Left ventricle myocardium inferior (tissue), 1 donor: ENCODE measurements at places on chromosomes 13 and 19. TPM values are rescaled to one million over a fixed set of nuclear protein-coding genes. Genes with fewer than 3 reads are reported as not detected.
A peak's percentile ranks its signal among the peaks of the same experiment; 100 is the strongest.

ZNF574 gene
- total RNA-seq: 7.1 TPM

TUBGCP3 gene
- total RNA-seq: 16.7 TPM

GRCh38 chr19:39843919-39844793 is 2.0 kb downstream of the FBL start:
- DNase-seq: no peak

TPGS1 gene
- 11.2 TPM for total RNA-seq

GRCh38 chr13:114129649-114130062 is 2.8 kb downstream of the RASA3 start:
- no peak for DNase-seq

DNA sequence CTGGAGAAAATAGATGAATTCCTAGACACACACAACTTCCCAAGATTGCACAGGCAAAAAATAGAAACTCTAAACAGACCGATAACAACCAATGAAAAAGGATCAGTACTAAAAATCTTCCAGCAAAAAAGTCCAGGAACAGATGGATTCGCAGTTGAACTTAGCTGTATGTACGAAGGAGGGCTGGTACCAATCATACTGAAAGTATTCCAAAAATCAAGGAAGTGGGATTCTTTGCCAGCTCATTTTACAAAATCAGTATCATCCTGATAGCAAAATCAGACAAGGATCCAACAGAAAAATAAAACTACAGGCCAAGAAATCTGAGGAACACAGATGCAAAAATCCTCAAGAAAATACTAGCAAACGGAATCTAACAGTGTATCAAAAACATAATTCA is 6.5 kb upstream of the LILRB2 start:
- DNase-seq: no peak

TGFBR3L gene
- 8.2 TPM for total RNA-seq

DNA sequence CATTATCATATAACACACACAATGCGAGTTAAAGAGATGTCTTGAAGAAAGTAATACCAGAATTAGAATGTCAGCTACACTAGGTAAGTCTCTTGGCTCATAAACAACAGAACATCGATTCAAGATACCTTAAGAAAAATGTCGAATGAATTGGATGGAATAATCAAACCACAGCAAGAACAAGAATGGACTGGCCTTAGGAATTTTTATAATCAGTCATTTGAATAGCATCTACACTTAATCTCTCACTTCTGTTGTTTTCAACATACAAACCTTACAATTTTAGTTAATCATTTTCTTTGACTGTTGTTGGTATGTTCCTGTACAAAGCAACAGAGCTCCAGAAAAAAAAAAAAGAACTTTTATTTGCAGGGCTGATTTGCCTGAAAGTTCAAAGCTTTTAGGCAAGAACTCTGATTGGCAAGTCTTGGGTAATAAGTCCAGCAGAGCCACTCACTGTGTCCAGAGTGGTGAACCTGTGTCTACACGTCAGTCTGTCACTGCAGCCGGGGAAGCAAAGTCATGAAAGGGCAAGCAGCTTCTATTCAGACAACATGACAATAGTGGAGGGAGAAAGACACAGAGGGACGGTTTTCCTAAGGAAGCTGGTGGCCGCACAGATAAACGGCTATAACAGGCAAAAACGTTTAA is 1026.1 kb upstream of the MIR17HG start:
- no peak for DNase-seq

GRCh38 chr19:54670576-54671357 is 8.0 kb downstream of the LILRB4 start:
- DNase-seq: no peak

PSG11 gene
- not detected for total RNA-seq

DNA sequence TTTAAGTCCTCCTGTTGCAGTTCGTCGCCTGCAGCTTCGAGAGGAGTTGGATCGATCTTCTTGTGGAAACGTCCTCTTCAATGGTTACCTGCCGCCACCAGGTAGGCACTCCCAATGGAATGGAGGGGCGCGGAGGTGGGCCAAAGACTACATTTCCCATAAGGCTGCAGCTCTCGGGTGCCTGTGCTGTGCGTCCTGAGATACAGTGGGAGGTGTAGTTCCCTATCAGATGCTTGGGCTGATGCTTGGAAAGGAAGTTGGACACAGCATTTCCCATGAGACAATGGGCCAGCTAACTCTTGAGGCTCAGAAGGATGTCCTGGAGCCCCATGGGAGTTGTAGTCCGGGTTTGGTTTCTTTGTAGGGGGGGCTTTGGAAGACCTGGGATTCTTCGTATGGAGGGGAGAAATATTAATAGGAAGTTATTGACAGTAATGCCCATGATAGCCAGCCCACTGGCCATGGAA is 1.8 kb downstream of the SHKBP1 start:
- DNase-seq: no peak

- no peak for DNase-seq
Observed at GRCh38 chr13:110815471-110816204, 99.2 kb downstream of the ANKRD10 start.

DNA sequence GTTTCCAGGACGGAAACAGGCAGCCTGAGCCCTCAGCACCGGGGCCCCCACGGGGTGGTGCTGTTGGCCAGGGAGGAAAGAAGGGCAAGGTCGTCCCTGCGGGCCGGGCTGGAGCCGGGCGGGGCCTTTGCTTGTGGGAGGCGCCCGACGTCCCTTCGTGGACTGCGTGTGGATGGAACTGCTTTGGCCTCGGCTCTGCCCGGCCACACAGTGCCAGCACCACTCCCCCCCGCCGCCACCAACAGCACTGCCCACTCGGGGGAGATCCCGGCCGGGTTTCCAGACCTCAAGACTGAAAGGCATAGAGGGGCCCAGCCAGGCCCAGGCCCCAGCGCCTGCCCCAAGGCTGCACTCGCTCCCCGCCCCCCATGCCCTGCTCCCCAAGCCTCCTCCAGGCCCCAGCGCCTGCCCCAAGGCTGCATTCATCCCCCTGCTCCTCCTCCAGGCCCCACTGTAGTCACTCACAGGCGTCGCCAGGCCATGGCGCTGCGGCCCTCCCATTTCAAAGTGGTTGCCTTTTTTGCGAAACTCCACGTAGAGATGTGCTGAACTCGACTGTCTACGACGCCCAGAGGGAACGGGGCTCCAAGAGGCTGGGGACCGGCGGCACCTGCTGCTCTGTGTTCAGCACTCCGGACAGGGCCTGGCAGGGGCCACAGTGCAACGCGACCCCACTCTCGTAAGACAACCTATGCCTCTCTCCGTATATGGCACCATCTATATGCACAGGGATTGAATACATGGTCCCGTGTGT is 22.5 kb downstream of the C13orf46 start:
- DNase-seq: peak; percentile 88

GRCh38 chr19:3949997-3950859 is 17.4 kb downstream of the NMRK2 start:
- DNase-seq: no peak

ZNF85 gene
- total RNA-seq: 2.3 TPM

DNA sequence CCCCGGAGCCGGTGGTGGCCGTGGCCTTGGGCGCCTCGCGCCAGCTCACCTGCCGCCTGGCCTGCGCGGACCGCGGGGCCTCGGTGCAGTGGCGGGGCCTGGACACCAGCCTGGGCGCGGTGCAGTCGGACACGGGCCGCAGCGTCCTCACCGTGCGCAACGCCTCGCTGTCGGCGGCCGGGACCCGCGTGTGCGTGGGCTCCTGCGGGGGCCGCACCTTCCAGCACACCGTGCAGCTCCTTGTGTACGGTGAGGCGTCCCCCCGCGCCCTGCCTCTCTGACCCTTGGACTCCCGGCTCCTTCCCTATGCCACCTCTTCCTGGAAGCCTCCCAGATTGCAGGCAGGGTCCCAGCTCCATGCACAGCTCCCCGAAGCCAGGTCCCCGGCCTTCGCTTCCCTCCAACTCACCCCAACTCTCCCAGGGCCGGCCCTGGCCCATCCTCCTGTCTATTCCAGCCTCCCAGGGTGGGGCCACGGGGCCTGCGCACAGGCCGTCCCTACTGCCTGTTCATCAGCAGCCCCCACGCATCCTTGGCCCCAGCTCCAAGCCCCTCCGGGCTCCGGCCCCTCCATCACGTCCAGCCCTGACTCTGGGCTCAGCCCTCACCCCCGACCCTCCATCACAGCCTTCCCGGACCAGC is 1.7 kb downstream of the MADCAM1 start:
- no peak for DNase-seq

BAX gene
- total RNA-seq: 25.5 TPM

DNA sequence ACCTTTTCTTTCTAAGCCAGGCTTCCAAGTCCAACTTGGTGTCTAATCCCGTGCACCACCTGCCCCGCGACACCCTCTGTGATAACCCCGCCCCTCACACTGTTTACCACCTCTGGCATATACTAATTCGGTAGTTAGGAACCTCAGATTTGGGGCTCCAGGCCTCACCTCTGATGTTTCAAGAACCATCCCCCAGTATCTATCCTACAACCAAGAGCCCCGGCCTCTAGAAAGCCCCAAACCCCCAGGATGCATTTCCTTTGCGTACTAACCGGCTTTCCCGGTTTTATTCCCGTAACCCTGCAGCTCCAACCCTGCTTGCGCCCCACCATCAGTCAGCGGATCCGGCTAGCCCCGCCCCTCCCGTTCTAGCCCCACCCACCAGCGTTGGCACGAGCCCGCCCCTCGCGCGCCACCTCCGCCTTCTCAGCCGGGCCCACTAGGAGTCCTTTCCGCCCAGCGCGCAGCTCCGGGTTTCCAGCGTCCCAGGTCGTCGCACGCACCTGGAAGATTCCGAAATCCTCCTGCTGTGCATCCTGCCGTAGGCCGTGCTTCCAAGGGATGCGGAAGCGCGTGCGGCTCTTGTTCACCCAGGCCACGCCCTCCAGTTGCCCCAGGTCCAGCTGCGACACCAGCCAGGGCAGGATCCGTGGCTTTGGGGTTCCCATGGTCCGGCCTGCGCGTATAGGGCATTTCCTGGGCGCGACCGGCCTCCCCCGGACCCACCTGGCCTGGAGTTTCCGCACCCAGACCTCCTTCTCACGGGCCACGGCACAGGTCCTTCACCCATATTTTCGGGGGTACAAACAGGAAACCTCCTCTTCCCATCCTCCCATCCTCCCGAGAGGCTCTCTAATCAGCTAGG is 1.3 kb downstream of the IRF3 start:
- DNase-seq: peak; percentile 89

DNA sequence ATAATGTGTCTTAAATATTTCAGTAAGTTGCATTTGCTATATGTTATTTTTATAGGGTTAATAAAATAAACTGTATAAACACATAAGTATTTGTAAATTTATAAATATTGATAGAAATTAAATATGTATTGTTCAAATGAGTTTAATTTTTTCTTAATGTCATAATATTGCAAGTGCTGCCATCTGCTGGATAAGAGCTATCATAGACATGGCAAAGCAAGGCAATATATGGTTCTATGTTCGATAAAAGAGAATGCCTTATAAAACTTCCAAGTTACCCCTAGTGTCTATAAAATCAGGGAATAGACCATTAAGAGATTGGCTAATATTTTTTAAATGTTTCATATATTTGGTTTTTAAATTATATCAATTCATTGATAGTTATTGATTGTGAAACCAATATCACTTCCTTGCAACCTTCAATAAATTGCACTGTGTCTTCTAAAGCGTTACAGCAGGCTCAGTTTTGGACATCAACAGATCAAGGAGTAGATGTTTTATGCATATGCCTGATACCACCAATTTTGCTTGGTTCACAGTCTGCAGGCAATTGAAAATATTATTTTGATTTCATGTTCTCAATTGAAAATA is 29.0 kb upstream of the SLITRK6 start:
- DNase-seq: no peak

DNA sequence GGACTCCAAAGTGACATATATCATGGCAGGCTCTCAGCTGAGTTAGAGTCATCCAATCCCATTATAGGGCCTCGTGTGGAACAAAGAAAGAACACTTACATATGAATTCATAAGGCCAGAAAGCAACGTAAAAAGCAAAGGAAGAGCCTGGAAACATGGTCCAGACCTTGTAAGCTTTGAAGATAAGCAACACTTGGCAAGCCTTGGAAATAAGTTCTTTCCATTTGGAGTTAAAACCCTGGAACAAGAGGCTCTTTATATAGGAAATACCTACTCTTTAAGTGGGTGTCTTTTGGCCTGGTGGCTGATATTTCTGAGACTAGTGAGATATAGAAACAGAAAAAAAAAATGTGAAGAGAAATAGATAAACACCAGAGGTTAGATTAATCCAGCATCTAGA is 49.4 kb downstream of the ZAR1L start:
- DNase-seq: no peak

ADM5 gene
- 0.49 TPM for total RNA-seq

DNA sequence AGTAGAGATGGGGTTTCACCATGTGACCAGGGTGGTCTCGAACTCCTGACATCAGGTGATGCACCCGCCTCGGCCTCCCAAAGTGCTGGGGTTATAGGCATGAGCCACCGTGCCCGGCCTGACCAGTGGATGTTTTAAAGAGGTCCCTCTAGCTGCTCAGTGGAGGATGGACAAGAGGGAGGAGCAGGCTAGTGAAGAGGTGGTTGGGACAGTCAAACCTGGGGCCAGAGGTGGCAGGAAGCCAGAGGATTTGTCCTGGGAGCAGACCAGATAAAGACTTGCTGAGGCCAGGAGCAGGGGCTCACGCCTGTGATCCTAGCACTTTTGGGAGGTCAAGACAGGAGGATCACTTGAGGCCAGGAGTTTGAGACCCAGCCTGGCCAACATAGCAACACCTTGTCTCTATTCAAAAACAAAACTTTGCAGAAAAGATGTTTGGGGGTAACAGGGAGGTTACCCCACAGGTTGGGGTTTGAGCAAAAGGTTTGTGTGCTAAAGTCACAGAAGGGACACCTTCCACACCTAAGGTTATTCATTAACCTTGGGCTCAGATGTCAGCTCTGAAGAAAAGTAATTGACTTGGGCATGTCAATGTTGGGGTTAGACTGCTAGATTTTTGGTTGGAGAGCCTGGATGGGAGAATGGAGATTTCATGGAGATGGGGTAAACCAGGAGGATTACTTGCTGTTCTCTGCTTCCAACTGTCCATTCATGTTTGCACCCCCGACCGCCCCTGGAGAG is 9.0 kb downstream of the BCAM start:
- DNase-seq: no peak

GJB2 gene
- not detected for total RNA-seq

GRCh38 chr13:107650081-107650701 is 565.1 kb downstream of the LIG4 start:
- peak; percentile 13 for DNase-seq

DNA sequence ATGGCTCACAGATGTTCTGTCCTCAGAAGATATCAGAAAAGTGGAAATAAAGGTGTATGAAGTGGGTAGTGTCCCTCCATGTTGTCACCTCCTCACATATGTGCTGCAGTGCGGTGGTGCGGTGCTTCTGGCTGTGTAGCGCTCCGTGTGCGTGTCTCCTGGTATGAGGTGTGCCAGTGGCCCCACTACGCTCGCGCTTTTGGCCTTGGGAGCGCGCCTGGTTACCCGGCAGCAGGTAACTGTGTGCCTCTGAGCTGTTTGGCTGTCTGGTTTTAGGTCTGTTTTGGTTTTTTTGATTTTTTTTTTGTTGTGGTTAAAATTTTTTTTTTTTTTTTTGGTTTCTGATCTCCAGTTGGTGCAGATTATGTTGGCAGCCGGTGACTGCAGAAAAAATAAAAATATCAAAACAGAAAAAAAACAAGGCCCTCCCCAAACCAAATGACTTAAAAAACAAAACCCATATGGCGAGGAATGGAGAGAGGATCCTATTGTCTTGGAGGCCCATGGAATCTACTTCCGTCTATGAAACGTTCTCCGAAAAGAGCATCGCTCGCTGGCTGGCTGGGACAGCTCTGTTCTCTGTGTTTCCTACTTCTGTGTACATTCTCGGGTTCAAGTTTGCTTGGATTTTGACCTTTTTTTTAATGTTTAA is 7.9 kb downstream of the HNRNPL start:
- DNase-seq: no peak
